ENCODE measurements at places on chromosomes 11 and 22.

- DNase-seq = no peak
Observed at GRCh38 chr22:44870021-44870420, 117.6 kb downstream of the ARHGAP8 start.

DNA sequence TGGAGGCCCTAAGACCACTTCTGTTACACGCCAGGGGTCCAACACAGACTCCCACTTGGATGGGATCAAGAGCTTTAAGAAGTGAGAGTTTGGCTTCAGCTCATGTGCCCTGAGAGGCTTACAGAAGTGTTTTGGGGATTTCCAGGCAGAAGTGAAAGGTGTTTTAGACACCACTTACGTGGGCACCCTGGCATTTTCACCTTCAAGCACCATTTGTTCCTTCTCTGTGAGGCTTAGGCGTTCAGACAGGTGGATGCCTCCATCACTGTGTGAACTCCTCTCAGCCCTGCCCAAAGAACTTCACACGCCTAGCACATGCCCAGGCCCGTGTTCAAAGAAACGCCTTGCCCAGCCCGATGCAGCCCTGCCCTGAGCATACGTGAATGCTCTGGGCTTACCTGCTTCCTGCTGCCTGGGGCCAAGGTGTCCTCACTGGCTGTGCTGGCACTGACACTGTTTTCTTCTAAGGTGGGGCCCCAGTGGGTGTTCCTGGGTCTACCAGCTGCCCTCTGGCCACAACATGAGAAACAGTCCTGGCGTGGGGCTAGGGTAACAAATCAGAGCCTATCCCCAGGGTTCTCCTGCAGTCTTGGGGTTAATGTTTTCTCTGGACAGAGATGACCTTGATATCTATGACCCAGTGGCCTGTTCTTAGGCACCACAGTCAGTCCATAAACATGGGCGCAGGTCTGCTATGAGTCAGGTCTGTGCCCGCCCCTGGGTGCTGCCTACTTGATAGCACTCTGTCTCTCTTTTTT lies 34.0 kb downstream of the AMPD3 start:
- DNase-seq = no peak

DNA sequence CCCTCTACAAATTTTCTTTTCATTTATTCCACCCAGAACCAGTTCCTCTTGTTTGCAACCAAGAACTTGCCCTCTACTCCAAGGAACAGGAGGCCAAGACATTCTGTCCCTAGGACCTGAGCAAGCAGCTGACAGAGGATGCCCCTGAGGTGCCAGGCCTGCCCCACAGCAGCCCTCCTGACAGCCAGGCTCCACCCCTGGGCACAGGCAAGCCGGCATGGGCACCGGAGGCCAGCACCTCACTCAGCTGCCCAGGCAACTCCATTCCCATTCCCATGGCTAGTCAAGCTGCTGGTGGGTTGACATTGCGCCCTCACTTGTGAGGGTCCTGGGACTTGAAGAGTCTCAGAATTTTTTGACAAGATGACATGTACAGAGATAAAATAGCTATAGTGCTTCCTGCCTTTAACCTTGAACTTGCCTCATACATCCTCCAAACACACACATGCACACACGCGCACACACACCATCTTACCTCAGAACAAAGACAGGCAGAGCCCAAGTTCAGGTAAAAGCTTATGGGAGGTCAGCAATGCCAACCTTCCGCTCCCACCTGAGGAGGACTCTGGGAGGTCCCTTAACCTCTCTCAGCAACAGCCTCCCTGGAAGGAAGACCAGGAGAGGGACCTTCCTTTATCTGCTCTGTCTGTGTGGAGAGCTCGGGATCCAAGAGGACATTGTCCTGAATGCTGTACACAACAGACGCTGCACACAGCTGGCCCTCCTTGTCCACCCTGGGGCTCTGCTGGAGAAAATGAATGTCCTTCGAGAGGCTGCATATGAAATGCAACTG lies 620.9 kb upstream of the CADM1 start:
- DNase-seq = no peak

DNA sequence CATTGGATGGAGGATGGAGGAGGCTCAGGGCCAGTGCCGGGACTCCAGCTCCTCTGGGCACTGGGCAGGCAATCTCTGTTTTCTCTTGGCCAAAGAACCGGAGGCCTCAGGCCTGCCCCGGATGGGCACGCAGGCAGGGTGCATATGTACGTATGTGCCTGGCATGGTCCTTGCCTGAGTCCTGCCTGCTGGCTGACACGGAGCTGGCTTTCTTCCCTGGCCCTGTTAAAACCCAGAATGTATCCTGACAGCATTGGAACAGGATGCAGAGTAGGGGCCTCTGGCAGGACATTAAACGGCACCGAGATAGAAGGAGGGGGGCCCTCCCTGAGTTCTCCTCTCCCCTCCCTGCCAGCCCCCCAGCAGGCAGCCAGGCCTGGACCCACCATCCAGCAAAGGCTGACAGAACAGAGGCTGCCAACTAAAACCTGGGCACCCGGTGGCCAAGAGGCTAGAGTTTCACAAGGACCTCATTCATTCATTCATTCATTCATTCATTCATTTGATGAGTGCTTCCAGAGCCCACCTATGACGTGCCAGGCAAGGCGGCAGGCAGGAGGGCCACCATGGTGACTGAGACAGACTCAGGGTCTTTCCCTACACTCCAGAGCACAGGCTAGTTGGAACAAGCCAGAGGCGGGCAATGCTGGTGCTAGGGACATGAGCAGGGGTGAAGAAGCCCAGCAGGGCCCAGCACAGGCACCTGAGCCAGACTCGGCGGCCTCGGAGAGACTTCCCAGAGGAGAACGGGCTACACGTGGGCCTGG lies 28.8 kb downstream of the FLRT1 start:
- no peak for DNase-seq

DNA sequence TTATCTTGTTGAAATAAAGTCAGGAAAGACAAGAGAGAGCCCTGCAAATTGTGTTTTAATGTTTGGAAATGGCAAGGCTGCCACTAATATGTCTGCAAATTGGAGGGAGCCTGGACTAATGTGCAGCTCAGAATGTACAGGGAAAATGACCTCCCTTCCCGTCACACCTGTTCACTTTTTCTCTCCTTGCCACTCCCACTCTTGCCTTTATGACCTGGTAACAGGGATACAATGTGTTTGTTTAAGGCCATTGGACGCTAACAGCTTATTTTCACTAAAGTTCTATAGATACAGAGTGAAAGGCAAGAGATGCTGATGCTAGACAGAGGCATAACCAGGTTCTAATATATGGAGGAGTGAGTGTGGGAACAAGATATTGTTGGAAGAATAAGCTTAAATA lies 203.9 kb downstream of the RAB38 start:
- DNase-seq = no peak

DNA sequence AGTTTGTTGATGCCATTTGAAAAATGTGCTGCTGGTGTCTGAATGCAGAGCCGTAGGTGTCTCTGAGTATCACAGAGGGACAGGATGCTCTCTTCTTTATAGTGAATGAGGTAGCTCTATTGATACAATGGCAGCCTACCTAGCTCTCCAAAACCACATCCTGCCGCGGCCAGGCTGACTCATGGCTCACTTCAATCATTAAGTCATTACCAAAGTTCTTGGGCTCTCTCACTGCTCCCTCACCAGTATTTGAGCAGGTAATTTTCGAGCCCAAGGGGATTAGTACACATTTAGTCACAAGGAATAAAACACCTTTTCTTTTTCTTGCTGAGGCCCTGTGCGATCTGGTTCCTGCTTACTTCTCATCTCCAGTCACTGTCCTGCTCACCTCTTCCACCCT lies 509.0 kb upstream of the LARGE1 start:
- DNase-seq = no peak

DNA sequence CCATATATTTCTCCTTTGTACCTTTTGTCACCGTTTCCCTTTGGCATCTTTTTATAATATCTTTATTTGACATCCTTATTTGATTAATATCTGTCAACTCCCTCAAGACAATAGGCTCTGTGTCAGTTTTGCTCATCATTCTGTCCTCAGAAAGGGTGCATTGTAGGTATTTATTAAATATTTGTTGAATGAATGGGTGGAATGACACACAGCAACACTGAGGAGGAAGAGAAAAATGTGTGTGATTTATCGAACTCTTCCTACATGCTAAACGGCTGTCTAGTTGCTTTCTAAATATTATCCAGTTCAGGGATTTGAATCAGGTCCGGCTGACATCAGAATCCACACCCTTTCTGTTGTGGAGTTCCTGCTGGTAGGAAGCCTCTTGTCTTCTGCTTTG lies 98.2 kb downstream of the NAV2 start:
- DNase-seq = no peak

GRCh38 chr11:46330563-46331281 lies 16.5 kb upstream of the DGKZ start:
- DNase-seq = no peak

- DNase-seq = peak; percentile 29
Observed at GRCh38 chr22:31160328-31160978, 471 bp downstream of the RNF185 start.

GRCh38 chr11:92595052-92595451 lies 370.4 kb downstream of the FAT3 start:
- DNase-seq = no peak

DNA sequence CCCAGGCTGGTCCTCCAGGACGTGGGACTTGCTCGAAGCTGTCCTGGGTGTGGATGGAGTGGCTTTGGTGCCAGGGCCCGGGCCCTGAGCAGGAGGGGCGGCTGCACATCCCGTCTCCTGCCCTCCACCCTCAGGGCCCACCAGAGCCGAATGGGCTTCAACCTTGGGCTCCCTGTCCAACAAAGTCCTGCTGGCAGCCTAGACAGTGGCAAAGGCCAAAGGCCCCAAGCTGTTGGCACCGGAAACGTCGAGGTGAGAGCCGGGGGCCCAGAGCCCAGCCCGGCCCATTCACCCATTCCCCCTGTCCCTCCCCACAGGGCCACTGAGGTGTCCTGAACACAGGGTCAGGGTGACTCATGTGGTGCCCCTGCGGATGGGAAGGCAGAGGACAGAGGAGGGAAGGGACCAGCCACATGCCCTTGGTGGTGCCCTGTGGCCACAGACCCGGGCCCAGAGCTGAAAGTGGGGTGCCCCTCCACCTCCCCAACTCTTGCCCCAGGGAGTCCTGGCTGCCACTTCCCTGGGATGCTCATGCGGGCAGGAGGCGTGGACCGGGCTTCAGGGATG lies 9.1 kb downstream of the TSPAN32 start:
- DNase-seq = no peak

DNA sequence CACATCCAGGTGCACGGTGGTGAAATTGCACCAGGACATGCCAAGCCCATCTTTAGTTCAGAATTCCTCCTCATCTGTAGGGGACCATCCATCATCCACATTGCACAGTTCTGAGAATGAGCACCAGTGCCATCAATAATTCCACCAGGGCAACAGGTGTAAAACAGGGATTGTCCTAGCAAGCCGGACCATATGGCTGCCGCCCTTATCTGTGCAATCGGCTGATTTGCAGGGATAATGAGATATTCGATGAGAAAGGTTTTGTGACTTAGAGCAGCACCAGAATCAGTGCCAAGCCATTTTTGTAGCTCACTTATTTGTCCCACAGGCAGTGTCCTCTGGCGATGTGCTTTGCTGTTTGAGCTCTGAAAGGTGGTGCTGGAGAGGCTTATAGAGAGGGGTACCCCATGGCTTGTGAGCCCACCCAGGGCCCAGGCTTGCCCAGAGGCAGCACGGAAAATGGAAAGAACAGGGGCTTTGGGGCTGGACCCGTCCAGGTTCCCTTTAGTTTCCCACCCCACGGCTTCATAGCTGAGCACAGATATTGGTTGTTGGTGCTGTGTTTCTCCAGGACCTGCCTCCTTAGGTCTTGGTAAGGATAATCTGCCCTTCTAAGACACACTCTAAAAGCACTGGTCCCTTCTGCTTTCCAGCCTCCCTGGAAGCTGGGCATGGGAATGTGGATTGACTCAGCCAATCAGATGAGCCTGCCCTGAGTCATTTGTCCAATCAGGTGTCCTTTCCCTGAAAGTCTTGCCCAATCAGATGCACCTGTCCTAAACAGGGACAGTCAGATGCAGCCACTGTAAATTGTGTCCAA lies 84.0 kb upstream of the SHANK2 start:
- no peak for DNase-seq

DNA sequence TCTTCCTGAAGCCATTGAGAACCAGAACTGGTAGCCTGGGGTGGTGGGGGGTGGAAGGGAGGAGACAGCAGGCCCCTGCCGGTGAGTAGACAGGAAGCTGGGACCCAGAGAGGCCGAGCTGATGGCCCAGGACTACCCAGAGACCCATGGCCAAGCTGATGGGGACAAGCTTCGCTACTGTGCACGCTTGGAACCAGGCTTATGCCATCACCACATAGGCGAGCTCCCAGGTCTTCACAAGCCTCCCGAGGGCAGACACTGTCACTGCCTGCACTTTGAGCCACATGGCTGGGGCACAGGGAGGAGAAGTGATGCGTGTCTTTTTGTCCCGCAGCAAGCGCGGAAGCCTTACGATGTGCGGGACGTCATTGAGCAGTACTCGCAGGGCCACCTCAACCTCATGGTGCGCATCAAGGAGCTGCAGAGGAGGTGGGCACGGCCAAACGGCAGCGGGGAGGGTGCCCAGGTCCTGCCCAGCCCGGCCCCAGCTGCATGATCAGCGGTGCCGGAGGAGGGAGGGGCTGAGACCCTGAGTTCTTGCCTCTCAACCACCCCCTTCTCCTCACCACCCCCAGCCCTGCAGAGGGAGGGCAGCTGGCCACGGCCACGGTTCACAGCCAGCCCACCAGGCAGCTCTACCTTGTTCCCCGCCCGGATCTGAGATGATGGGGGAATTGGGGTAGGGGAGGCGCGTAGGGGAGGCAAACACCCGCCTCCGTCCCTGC lies 76.0 kb upstream of the KCNQ1OT1 start:
- DNase-seq = peak; percentile 4

GRCh38 chr22:38733329-38733723 lies 22.5 kb downstream of the SUN2 start:
- DNase-seq = peak; percentile 63

GRCh38 chr11:23124996-23125395 lies 264.7 kb upstream of the CCDC179 start:
- no peak for DNase-seq

DNA sequence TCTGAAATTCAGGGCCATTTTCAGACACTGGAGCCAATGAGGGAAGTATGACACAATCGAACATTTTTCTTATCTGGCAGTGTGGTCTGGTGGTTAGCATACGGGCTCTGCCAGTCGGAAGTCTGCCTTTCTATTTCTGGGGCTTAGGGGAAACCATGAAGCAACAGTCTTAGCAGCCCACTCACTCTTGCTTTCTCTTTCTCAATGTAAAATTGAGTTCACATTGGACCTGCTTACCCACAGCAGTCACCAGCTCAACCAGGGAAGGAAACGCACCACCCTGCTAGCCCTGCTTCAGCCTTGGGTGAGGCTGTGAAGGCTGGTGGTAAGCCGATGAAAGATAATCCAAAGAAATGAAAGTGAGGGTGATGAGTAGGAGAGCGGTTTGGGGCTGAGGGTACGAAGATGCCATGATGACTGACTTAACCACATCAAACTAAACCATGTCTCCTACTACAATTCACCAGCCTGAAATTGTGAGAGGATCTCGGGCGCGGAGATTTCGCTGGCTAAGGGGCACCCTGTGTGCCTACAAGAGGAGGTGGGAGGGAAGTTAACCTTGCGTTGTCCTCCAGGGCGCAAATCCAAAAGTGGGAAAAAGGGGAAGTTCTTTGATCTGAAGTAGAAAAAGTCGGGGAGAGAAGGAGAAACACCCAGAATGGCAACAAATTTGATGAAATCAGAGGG lies 2.0 kb upstream of the LMO2 start:
- peak; percentile 76 for DNase-seq
